ENCODE measurements at places on chromosomes 12 and 14. TPM values are rescaled to one million over a fixed set of nuclear protein-coding genes. Genes with fewer than 3 reads are reported as not detected.

VRTN gene
- total RNA-seq = not detected

NYNRIN gene
- total RNA-seq = 17.4 TPM

DNA sequence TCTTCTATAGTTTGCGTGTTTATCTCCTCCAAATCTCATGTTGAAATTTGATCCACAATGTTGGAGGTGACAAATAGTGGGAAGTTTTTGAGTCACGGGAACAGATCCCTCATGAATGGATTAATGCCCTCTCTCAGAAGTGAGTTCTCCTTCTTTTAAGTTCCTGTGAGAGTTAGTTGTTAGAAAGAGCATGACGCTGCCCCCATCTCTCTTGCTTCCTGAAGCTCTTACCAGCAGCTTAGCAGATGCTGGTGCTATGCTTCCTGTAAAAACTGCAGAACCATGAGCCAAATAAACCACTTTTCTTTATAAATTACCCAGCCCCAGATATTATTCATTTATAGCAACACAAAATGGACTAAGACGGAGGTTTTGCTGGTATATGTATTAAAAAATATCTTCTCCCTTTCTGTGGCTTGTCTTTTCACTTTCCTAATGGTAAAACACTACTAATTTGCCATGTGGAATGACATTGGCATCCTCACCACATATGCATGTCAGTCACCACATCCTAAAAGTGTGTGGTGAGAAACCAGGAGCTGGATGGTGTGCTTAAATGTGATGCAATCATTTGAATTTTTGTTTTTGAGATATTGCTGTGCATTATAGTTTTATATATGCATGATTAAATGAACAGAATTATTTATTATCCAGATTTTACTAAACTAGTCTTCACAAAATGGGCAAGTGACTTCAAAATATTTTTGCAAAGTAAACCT, 449.3 kb downstream of the ADAMTS20 start:
- no peak for DNase-seq

DNA sequence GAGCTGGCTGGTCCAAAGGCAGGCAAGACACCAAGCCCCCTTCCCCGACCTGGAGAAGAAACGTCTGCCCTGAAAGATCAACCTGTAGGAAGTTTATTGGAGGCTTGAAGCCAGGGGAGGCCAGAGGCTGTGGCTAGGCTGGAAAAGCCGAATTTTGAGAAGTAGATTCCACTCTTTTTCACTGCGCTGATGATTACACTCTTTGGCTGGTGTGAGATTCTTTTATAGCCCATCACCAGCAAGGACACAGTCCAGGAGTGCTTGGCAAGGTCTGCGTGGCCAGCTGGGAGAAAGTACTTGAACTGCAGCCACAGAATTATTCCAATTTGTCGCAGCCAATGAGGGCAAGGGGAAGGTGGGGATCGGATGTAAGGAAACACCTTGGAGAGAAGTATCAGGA, 45.0 kb downstream of the SYNE3 start:
- no peak for DNase-seq

Data from sigmoid colon (tissue), 7 donors.